Stimulated activated CD8-positive, alpha-beta memory T cell treated with anti-CD3 and anti-CD28 coated beads, Interleukin-12 subunit alpha, Interleukin-12 subunit beta, amount 100 ng/mL, for 1 hour (primary cell): ENCODE measurements at places on chromosomes 16 and 17.

DNA sequence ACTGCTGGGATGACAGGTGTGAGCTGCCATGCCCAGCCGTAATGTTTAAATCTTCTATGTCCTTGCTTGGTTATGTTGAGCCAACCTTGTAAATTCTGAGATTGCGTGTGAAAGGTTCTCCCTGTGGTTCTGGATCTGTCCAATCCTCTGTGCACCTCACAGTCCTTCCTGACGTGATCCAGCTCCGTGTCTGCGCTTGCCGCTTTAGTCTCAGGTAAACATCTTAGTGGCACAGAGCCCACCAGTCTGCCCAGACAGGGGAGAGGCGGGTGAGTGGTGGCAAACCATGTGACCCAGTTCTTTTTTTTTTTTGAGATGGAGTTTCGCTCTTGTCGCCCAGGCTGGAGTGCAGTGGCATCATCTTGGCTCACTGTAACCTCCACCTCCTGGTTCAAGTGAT is 13.9 kb downstream of the SLC25A10 start:
- no peak for DNase-seq

- DNase-seq: no peak
Measured at GRCh38 chr16:73206151-73206707, 158.3 kb upstream of the ZFHX3 start.

- DNase-seq: no peak
Measured at GRCh38 chr16:49740256-49740655, 115.7 kb downstream of the ZNF423 start.

DNA sequence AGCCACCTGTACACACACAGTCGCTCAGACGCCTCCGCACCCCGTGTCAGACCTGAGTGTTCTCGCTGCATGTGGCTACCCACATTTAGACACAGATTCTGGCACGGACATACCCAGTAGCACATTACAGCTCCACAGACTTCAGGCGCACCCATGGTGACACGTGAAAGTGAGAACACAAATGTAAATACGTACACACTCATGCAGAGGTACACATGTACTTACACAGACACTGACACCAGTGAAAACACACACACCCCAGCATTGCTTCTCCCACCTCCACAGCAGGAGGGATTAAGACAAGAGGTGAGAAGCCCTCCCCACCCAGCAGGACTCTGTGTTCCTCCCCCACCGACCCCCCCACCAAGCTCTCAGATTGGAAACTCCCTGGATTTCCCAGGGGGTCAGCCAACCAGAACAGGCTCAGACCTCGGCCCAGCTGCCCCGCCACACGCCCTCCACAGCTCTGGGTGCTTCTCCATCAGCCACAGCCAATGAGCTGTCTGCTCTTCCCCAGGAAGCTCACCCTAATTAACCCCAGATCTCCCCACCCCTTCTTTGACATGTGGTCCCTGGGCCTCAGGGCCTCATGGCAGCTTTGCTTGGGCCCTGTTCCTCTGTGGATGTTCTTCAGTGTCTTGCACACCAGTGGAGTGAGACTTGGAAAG is 5.3 kb upstream of the FOXN1 start:
- no peak for DNase-seq

DNA sequence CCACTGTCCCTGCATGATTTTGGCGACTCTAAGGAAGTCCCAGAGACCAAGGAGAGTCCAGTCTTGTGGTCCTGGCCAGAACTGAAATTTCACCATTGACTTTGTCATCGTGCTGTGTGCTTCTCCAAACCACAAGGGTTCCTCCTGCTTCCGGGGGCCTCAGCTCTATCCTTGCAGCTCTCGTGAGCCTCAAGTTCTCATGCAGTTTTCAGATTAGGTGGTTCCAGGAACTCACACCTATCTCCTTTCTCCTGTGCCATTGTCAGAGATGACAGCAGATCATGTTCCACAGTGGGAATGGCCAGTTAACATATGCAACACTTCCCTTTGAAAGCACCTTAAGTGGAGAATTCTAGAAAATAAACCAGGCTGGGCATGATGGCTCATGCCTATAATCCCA is 97.9 kb upstream of the CRHR1 start:
- no peak for DNase-seq

GRCh38 chr16:49469930-49470451 is 96.4 kb downstream of the C16orf78 start:
- DNase-seq: no peak

GRCh38 chr16:85680352-85680944 is 8.3 kb downstream of the GINS2 start:
- no peak for DNase-seq

GRCh38 chr17:57528058-57528451 is 217.0 kb downstream of the CCDC182 start:
- no peak for DNase-seq
